ENCODE measurements at places on chromosomes 12 and 14. TPM values are rescaled to one million over a fixed set of nuclear protein-coding genes. Genes with fewer than 3 reads are reported as not detected.

Gene ESR2
- total RNA-seq, result 0.16 TPM

Gene TPPP2
- total RNA-seq, result not detected

Gene CABP1
- 0.54 TPM for total RNA-seq

Gene MYBPC1
- not detected for total RNA-seq

Gene HCAR1
- total RNA-seq, result 2.2 TPM

Gene CARMIL3
- not detected for total RNA-seq

Gene KANSL2
- 21.2 TPM for total RNA-seq

Gene RAD9B
- total RNA-seq, result 5.5 TPM

Gene SIX6
- total RNA-seq, result not detected

Gene ADAMTS20
- total RNA-seq, result not detected

Gene IL22
- not detected for total RNA-seq

Gene RHEBL1
- 0.25 TPM for total RNA-seq

Gene LRIG3
- total RNA-seq, result 88.8 TPM

Gene MIPOL1
- 12.5 TPM for total RNA-seq

Gene RNASE12
- total RNA-seq, result not detected

Gene TMEM132C
- total RNA-seq, result not detected

Gene RIPK3
- total RNA-seq, result 3.0 TPM

Gene WSCD2
- total RNA-seq, result not detected

Gene PHC1
- total RNA-seq, result 31.6 TPM

Gene CIT
- 48.0 TPM for total RNA-seq

Gene MED6
- total RNA-seq, result 19.7 TPM

Gene IL31
- not detected for total RNA-seq

Gene PROX2
- not detected for total RNA-seq

Gene SIX4
- total RNA-seq, result 16.3 TPM

Gene CIROP
- total RNA-seq, result not detected

Gene OR4E1
- total RNA-seq, result not detected

Gene HHIPL1
- 5.1 TPM for total RNA-seq

Gene RERGL
- not detected for total RNA-seq

Gene SLC4A8
- 4.7 TPM for total RNA-seq

Gene TEX52
- not detected for total RNA-seq

Gene ERP27
- not detected for total RNA-seq

Gene POTEG
- total RNA-seq, result not detected

Gene USP44
- total RNA-seq, result 1.8 TPM

Gene AMN
- total RNA-seq, result not detected

Gene DENND5B
- total RNA-seq, result 6.8 TPM

Gene IL26
- total RNA-seq, result not detected

Gene PLCZ1
- 0.18 TPM for total RNA-seq

Gene KRT8
- total RNA-seq, result 5.4 TPM

Gene SYT1
- 43.3 TPM for total RNA-seq

Gene GPR132
- 0.16 TPM for total RNA-seq

Gene NEUROD4
- not detected for total RNA-seq
